HFFc6 (cell line): ENCODE measurements at places on chromosomes 11 and 22. TPM values are rescaled to one million over a fixed set of nuclear protein-coding genes. Genes with fewer than 3 reads are reported as not detected.

GRCh38 chr11:101584129-101584515 is 315 bp upstream of the TRPC6 start:
- no peak for DNase-seq

DNA sequence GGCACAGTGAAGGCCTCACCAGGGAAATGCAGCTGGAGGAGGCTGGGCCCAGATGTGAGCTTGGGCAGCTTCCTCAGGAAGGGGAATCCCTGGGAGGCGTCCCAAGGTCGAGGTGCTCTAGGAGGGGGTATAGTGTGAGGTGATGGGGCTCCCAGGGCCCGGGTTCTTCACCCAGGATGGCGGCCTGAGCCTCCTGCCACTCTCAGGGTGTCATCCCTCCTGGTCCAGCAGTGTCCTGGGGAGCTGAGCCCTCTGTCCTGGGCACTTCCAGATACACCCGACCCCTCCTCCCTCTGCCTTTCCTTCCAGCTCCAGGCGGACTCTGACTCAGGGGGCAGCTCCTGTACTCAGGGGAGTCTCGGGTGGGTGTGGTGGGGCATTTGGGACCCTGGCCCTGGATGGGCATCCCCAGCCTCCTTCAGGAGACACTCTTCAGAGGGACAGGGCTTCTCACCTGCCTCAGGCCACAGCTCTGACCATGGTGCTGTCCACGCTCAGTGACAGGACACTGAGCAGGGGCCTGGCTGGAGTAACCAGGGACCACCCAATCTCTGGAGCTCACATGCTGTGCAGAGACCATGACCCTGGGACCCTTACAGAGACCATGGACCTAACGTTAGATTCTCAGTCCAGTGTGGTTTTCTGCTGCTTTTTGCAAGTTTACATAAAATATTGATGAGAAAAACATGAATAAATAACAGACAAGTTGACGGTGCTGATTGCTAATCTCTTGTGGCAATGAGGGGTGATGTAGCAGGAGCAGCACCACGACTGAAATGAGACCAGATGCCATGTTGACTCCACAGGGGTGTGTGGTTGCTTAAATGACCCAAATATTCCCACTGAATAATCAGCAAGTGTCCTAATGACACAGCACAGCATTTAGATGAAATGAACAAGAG is 101.9 kb downstream of the GGTLC2 start:
- no peak for DNase-seq

The CNGA4 gene
- total RNA-seq, result not detected in 3 replicates

DNA sequence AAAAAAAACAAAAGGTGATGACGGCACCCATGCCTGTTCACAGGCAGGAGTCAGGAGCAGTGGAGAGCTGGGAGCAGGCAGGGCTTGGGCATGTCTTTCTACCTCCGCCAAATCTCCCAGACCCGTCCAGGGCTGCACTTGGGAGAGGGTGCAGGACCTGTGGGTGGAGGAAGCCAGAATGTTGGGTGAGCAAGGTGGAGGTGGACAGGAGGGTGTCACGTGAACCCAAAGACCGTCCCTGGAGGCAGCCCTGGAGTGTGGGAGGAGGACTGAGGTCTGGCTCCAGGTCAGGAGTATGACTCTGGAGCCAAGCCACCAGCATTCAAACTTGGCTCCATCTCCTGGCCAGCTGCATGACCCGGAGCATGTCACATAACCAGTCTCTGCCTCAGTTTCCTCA is 26.6 kb upstream of the RELT start:
- DNase-seq, result no peak

The SCGB1C1 gene
- not detected in 3 replicates for total RNA-seq
